ENCODE measurements at places on chromosomes 3 and 15. TPM values are rescaled to one million over a fixed set of nuclear protein-coding genes. Genes with fewer than 3 reads are reported as not detected.

DNA sequence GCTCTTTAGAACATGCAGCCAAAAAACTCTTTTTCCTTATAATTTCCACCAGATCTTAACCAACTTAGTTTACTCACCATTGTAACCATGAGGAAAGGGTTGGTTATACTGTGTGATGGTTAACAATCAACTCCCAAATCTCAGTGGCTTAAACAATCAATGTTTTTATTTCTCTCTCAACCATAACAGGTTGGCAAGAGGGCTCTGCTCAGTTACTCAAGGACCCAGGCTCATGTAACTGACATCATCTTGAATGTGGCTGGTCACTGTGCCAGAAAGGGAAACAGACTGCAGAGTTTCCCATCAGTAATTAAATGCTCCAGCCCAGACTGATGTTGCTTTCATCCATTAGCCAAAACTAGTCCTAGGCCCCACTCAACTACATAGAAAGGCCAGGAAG lies 69.0 kb downstream of the ANKRD28 start:
- no peak for DNase-seq

DNA sequence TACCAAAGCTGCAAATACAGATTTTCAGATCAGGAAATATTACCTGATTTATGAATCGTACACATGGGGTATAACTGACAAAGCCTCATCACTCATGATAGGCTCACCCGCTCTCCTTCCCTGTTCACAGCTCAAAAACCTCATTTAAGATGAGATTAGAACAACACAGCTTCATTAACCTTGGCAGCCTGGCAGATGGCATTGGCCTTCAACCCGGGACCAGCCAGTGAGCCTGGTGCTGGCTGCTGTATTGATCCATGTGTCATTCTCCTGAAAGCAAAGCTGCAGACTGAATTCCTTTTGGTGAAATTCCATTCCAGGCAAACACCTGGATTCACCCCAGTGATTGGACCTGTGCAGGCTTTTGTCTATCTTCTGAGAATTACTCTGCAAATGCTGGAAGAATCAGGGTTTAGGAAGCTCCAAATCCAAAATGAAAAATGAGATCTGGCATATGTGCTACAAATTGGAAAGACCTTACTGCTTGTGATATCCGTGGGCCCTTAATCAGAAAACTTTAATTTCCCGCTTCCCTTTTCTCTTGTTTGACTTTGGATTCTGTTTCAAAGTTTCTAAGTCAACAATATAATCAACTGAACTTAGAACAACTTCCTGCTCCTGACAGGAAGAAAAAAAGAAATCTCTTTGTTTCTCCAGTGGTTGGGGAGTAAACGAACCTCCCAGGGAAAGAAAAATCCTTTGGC lies 189.1 kb upstream of the KBTBD8 start:
- DNase-seq: no peak

GRCh38 chr3:120461416-120461815 lies 10.6 kb upstream of the FSTL1 start:
- no peak for DNase-seq

Gene CCR3
- total RNA-seq: not detected
